ENCODE measurements at places on chromosomes 13 and 19.

DNA sequence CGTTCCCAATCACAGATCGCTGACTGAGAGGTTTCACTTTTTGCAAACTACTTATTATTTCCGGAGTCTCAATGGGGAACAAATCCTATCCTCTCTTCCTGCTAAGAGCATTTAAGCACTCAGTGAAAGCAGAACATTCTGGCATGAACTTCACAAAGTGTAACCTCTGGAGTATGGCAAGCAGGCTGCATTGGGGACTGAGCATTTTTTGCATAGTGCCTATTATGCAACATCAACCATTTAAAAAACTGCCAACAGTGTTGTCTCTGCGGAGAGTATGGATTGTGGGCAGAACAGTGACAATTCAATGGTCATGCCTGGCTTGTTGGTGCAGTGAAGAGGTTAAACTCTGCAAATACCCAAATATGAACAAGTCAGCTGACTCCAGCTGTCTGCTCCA, 484.6 kb downstream of the OLFM4 start:
- DNase-seq, result no peak

DNA sequence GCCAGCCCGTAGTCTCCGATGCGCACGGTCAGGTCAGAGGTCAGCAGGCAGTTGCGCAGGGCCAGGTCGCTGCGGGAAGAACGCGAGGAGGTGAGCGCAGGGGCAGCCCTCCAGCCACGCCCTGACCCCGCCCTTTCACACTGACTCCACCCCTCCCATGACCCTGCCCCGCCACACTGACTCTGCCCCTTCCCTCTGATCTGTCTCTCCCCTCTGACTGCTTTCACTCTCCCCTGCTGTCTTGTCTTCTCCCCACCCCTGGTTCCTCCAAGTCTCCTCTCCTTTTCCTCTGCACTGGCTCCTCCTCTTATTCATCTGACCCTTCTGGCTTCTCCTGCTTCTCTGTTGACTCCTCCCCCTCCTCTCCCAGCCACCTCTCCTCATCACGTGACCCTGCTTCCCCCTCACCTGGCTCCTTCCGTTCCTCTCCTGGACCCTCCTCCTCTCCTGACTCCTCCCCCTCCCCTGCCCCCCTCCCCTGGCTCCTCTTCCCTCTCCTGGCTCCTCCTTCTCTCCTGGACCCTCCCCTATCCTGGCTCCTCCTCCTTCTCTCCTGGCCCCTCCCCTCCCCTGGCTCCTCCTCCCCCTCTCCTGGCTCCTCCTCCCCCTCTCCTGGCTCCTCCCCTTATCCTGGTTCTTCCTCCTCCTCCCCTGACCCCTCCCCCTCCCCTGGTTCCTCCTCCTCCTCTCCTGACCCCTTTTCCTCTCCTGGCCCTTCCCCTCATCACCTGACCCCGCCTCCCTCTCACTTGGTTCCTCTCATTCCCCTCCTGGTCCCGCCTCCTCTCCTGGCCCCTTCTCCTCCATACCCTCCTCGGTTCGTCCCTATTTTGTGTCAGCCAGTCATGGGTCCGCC, 9.9 kb downstream of the LMTK3 start:
- peak; percentile 72 for DNase-seq

DNA sequence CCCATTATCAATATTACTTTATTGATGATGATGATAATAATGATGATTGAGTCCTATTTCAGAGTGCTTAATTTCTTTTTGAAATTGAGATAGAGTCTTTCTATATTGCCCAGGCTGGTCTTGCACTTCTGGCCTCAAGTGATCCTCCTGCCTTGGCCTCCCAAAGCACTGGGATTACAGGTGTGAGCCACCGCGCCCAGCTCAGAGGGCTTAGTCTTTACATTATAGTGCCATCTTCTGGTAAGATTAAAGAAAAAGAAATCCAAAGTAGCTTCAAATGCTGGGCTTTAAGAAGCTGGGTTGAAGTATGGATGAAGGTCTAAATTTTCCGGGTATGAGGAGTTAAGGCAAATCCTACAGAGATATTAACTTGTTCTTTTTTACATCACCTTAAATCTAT, 3.4 kb upstream of the ZNF333 start:
- DNase-seq, result peak; percentile 10

GRCh38 chr13:50519866-50520265, 323.6 kb downstream of the DLEU7 start:
- no peak for DNase-seq

DNA sequence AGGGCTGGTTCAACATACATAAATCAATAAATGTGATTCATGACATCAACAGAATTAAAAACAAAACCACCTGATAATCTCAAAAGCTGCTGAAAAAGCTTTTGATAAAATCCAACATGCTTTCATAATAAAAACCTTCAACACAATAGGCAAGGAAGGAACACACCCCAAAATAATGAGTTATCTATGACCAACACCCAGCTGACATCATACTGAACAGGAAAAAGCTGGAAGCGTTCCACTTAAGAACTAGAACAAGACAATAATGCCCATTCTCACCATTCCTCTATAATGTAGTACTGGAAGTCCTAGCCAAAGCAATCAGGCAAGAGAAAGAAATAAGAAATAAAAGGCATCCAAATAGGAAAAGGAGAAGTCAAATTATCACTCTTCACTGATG, 116.2 kb upstream of the FREM2 start:
- no peak for DNase-seq

All from T-helper 9 cell (primary cell).